HT-29 (cell line): ENCODE measurements at places on chromosomes 2 and 18.

- peak; percentile 89 for DNase-seq
Observed at GRCh38 chr18:9838144-9838877, 47.5 kb upstream of the TXNDC2 start.

GRCh38 chr2:37793004-37793403 lies 121.6 kb upstream of the CDC42EP3 start:
- DNase-seq: no peak

DNA sequence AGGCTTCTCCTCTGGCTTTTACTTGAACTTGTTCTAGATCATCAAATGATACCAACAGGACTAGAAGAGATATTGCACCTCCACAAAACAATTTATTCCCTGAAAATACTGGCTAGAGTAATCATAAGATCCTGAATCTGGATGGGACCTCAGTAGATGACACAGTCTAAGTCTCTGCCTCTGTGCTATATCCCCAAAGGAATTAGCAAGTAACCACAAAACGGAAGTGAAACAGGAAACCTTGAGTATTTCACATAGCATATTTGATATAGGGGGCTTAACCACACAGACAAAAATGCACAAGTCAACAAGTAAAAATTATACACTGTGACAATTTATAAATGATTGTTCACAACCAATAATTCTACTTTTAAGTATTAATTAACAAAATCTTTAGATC lies 456.9 kb upstream of the TNP1 start:
- DNase-seq: no peak

DNA sequence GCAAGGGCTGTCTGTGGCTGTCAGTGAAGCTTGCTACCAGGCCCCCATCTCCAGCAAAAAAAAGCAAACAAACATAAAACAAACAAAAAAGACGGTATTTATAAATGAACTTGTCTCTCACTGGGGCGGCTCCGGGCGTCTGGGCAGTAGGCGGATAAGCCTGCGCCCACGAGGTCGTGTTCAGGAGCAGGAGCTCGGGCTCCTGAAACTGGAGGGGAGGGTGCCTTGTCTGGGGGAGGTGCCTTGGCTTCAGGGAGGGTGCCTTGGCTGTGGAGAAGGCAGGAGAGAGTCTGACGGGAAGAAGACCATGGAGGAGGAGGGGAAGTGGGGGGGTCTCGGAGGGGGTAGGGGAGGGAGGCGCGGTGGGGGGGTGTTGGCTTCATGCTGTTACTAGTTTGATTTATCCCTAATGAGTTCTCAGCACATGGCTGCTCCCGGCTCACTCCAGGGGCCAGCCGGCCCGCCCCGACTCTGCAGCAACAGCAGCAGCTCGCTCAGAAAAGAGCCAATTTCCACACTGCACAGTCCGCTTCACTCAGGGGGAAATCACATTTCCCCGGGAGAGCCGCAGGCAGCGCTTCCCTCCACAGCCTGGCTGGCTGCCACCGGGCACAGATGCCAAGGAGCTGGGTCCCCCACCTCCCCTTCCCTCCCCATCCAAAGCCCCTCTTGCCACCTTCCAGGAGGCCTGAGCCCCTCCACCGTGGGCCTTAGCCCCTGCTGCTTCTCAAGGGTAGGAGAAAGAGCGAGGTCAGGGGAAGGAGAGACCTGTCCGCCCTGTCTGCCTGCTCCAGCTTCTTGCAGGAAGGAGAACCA lies 38.7 kb downstream of the PSD4 start:
- no peak for DNase-seq

DNA sequence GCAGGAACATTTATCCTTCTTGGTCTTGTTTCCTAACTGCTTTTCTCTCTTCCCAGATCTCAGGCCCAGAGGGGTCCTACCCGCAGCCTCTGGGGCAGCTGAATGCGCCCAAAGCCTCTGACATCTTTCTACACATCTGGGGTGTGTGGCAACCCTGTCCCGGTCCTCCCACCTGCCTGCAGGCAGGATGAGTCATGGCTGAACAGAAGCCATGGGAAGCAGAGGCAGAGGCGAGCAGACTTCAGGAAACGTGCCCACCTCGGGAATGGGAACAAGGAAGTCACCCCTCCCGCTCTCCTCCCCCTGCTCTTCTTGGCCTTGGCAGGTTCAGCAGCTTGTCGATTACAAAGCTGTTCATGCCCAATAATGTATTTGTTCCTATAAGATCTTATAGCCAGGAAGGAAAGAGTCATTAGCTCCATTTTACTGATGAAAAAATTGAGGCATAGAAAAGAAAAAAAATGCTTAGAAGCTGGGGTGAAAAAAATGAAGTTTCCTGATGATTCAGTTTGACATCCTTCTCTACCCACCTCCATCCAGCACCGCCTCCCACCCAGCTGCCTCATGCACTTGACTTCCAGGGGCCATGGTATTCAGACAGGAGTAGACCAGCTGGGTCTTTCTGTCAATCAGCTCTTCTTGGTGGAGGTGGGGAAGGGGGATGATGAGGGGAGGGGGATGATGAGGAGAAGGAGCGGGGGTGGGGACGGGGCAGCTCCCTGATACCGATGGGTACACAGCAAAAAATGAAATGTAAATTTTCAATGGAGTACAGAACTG lies 10.4 kb upstream of the KCNF1 start:
- peak; percentile 34 for DNase-seq
